NCI-H69 (cell line): ENCODE measurements at places on chromosomes 3 and 15.

DNA sequence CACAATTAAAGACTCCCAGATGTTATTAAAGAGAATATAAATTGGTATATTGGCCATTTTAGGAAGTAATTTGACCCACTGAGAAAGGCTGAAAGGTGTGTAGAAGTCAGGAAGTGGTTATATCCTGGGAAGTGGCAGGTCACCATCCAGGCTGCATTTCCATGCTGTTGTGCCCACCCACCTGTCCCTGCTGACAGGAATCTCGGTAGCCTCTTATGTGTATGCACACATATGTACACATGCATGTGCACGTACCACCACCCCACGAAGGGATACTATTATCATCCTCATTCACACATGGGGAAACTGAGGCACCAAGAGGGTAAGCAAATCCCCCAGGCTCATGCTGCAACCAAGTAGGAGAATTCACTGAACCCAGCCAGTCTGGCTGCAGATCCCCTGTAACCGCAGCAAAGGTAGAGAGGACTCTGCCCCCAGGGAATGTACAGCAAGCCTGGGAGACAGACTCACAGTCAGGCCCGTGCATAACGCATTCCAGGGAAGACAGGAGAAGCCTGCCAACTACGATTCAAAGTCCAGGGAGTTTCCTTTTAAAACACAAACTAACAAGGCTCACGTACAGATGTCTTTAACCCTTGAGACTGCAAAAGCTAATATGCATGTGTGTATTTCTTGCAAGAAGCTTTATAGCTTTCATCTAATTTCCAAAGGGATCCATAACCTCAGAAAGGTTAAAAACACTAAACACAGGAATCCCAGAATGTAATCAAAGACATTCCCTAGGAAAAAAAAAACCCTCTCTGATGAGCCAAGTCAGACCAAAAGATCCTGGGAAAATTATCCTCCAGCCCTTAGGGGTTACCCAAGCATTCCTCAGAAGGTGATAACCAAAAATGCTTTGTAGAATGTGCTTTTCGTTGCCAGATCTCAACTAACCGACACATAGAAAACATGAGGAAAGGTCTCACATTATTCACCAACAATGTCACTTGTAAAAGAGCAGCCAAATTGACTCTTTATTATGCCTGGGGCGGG, 129.6 kb downstream of the ADAMTS17 start:
- DNase-seq, result no peak

DNA sequence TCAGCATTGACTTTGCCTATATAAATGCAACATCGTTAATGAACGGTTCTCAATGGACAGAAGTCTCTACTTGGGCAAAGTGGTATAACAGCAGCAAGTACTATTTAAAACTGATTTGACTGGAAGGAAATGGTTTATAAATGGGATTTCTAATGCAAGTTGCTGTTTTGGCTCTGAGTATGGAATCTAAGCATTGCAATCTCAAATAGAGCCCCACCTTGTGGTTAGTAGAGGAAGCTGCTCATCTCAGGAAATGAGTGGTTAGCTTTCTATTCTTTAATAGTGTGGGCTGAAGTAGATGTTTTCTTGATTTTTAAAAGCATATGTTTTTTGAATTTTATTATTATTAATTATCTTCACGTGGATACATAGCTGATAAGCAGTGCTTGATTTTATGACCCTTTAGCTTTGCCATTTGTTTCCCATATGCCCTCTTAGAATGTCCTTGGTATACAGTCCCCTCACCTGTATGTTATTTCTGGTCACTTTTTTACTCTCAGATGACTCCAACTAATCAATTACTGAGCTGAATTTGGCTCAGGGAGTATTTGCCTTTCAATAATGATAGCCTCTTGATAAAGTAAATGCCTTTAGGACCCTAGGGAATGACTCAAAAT, 67.1 kb downstream of the OXSM start:
- peak; percentile 50 for DNase-seq

DNA sequence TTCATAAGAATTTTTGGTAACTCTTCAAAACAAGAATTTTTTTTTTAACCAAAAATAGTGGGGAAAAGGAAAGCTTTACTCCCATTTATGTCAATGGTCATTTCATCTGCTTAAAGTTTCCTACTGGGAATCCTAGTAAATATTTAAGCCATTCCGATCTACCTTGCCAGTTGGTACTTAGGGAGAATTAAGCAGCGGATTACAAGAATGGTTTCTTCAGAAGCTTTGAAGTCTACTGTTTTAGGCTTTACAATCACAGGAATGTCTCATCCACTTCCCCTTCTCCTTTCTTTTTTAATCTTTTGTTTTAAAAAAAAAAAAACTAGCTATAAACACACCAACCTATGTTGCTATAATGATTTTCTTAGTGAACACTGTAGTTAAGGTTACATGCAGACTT, 341.4 kb upstream of the ATP11B start:
- DNase-seq, result no peak

DNA sequence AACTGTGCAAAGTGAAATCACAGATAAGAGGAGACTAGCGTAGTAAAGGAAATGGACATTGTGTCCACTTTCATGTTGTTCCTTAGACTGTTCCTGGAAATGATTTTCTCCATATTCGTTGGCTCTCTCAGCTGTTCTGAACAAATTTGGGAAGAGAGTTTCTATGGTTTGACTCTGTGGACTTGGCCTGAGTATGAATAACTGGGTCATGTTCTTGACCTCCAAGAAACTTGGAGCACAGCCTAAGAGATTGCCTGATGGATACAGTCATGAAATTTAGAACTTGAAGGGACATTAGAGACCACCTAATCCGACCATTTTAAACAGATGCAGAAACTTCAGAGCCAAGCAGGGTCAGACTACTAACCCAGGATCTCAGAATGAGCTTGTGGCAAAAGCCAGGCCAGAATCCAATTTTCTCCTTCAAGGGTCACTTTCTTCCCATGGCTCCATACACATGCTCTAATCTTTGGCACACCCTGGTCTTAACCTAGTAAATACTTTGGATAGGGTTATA, 430.4 kb downstream of the RBMS3 start:
- no peak for DNase-seq

DNA sequence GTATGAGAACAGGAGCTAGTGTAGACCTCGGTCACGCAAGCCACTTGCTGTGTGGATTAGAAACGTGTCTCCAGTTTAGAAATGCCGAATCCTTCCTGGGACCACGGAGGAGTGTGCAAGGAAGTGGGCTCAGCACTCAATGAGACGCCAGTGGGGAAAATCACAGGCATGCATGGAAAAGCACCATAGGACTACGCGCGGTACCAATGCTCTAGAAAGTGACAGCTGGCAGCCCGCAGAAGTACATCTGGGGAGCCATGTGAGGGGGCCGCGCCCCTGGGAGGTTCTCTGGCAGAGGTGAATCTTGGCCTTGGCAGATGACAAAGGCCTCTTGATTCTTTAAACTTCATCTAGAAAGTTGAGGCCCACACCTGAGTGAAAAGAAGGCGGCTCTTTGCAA, 99.3 kb downstream of the LRRK1 start:
- no peak for DNase-seq

GRCh38 chr15:94362385-94363092, 131.2 kb downstream of the MCTP2 start:
- peak; percentile 44 for DNase-seq

DNA sequence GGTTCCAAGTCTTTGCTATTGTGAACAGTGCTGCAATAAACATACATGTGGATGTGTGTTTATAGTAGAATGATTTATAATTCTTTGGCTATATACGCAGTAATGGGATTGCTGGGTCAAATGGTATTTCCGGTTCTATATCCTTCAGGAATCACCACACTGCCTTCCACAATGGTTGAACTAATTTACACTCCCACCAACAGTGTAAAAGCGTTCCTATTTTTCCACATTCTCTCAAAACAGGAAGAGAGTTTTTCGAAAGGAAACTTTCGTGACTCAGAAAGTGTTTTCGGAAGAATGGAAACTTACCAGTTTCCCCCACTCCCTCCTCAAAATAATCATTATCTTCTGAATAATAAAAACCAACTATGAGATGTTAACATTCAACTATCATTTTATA, 205.8 kb downstream of the ALCAM start:
- DNase-seq, result no peak

DNA sequence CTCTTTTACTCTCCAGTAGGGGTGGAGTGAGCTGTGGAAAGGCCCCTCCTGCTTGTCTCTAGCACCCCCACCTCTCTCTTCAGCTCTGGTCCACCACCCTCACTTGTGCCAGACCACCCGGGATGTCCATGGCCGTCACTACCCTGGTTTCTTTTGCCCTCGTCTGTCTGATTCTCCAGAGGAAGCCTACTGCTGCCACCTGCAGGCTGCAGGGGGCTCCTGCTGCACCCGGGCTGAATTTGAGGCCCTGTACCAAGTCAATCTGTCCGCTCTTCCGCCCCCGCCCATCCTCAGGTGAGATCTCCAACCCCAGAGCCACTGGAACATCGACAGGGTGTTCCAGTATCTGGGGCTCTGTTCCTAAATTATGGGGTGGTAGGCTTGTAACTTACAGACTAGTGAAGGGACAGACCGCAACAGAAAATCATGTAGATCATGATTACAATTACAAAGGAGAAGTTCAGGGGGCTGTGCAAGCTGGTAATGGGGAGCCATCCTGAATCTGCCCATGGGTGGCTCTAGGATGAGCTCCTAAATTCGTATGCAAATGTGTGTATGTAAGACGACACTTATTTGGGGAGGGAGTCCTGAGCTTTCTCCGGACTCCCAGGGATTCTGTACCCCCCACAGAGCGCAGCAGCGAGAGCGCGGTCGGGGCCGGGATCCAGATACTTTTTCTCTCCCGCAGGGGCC, 683 bp upstream of the UNC45A start:
- DNase-seq, result peak; percentile 88

GRCh38 chr15:60259469-60259868, 138.3 kb downstream of the ANXA2 start:
- DNase-seq, result no peak

DNA sequence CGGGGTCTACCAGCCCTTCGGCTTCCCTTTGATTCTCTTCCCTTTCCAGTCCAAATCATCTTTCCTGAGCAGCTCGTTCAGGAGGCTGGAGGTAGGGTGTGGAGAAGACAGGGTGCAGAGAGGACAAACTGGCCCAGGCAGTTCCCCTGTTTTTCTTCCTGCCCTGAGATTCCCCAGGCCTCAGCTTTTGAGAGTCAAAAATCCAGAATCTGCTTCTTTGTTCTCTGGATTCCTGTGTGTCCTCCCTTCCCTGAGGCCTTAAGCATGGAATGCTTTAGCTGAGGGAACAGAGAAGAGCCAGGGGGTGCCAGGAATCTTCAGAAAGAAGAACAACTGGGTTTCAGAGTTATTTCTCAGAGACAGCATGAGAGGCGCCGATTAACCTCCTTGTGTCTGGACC, 26.7 kb upstream of the LRTM1 start:
- DNase-seq, result no peak

DNA sequence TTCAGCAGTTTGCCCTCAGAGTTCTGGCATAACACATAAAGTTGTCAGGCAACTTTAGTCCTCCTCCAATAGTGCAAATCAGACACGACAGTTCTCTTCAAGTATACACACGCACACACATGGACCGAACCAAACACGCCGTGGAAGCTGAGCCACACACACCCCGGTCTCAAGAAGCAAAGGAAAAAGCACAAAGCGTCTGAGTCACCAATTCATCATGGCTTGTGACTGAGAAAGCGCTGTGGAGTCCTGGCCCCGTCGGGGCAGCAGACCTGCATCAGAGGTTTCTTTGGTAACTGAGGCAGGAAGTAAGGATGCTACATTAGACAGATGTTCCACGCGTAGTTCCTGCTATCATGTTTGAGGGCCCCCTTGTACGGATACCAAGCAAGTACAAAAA, 85.7 kb downstream of the VGLL4 start:
- no peak for DNase-seq

- no peak for DNase-seq
Observed at GRCh38 chr3:96958856-96959255, 144.5 kb downstream of the EPHA6 start.

DNA sequence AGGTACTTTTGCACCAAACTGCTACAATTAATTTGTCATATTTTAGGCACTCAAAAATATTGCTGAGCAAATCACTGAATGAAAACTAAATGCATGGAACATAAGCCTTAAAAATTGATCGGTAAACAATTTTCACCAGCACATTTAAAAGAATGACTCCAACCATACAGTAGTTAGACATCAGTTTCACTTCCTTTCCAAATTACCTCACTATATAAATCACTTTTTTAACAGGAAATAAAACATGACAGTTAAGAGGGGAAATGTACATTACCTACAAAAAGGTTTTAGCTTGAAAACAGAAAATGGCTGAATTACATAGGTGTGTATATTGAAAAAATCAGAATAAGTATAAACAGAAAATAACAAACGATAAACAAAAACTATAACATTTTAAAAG, 108.4 kb downstream of the SERPINI1 start:
- DNase-seq, result no peak

DNA sequence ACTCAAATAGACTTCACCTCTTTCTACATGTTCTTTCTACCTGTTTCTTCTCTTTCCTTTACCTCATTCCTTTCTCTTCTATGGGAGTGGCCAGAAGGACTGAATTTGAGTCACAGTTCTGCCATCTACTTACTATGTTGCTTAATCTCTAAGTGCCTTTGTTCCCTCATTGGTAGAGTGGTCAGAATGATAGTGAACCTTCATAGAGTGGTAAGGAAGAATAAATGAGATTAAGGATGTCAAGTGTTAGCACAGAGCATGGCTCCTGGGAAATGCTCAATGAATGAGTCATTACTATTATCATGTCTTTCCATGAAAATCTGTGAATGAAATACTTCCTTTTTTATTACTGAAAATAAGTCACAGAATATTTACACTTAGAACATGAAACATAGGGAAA, 17.5 kb downstream of the TMEM207 start:
- no peak for DNase-seq

GRCh38 chr15:64009241-64009640, 37.0 kb downstream of the DAPK2 start:
- DNase-seq, result no peak

GRCh38 chr3:126136428-126137220, 43.8 kb downstream of the ALDH1L1 start:
- peak; percentile 2 for DNase-seq
